ENCODE measurements at places on chromosomes 5 and 9. TPM values are rescaled to one million over a fixed set of nuclear protein-coding genes. Genes with fewer than 3 reads are reported as not detected.

DNA sequence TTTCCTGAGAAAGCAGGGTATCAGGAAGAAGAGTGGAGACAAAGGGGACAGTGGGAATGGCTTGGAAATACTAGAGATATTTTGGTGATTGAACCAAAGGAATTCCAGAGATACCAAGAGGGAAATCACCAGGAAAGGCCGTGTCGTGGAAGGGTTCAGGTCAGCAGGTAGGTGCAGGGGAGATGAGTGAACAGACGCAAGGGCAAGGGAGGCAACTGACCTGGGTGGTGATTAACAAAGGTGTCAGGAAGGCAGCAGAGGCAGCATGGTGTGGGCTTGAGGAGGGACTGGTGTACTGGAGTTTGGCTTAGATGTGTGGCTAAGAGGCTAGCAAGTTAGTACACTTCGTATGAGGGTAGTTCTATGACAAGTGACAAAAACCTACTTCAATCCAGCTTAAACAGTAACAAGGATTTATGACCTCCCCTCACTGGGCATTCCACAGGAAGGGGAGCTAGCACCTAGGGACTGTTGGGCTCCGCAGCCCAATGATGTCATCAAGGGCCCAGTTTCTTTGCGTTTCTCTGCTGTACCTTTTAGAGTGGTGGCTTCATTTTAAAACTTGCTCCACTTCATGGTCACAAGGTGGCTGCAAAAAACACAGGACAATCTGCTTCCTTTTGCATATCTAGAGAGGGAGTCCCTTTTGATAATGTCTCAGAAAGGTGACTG lies 37.0 kb downstream of the INIP start:
- H3K4me3 ChIP-seq, result no peak overlapping the region
- H3K4me1 ChIP-seq, result no peaks in the 10 kb centered on the region
- DNase-seq, result no peak
- H3K27ac ChIP-seq, result no peak overlapping the region
- no peaks in the 10 kb centered on the region for H3K27me3 ChIP-seq

- no peak overlapping the region for H3K4me3 ChIP-seq
- H3K27ac ChIP-seq, result no peak overlapping the region
- no peak for DNase-seq
- H3K36me3 ChIP-seq, result no peaks in the 10 kb centered on the region
- H3K27me3 ChIP-seq, result no peaks in the 10 kb centered on the region
These were observed 20.4 kb downstream of the ADAM19 start for GRCh38 chr5:157555037-157555640.

GRCh38 chr5:137737349-137738131 lies 1.7 kb upstream of the KLHL3 start:
- DNase-seq, result no peak
- no peak overlapping the region for H3K27ac ChIP-seq
- no peaks in the 10 kb centered on the region for H3K36me3 ChIP-seq
- H3K4me1 ChIP-seq, result peaks cover 17% of the 10 kb centered on the region
- no peak overlapping the region for H3K4me3 ChIP-seq

DNA sequence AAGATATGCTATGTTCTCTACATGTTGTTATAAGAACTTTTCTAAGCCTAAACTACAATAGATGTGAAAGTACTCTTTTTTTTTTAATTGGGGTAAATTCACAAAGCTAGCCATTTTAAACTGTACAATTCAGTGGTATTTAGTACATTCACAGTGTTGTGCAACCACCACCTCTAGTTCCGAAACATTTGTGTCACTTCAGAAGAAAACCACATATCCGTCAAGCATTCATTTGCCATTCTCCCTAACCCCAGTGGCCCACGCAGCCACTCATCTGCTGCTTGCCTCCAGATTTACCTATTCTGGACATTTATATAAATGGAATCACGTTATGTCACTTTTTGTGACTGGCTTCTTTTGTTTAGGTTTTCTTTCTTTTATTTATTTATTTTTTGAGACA lies 43.1 kb downstream of the SPTAN1 start:
- no peaks in the 10 kb centered on the region for H3K27me3 ChIP-seq
- H3K4me3 ChIP-seq, result no peak overlapping the region
- no peak for DNase-seq
- H3K4me1 ChIP-seq, result no peaks in the 10 kb centered on the region
- H3K27ac ChIP-seq, result no peak overlapping the region
- H3K36me3 ChIP-seq, result peaks cover 84% of the 10 kb centered on the region

- H3K4me1 ChIP-seq, result no peaks in the 10 kb centered on the region
- no peak for DNase-seq
- H3K4me3 ChIP-seq, result no peak overlapping the region
- no peak overlapping the region for H3K27ac ChIP-seq
- no peaks in the 10 kb centered on the region for H3K27me3 ChIP-seq
These were observed 344.9 kb downstream of the ARL15 start for GRCh38 chr5:53965459-53965858.

GRCh38 chr9:13100914-13101572 lies 178.4 kb downstream of the MPDZ start:
- H3K27ac ChIP-seq, result no peak overlapping the region
- DNase-seq, result no peak
- H3K36me3 ChIP-seq, result no peaks in the 10 kb centered on the region
- H3K27me3 ChIP-seq, result no peaks in the 10 kb centered on the region

DNA sequence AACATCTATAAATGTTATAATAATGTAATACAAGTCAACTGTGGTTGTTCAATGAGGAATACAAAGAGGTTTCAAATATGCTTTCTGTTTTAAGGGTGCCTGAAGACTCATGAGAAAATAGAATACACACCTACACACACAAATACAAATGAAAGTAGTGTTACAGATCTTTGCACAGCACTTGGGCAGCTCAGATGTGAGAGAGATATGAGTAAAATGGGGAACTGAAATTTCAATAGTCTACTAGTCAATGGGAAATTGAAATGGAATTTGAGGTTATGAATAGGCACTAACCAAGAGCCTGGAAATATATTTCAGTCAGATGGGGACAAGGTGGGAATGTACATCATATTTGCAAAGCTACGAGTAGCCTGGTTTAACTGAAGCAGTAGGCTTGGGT lies 96.6 kb downstream of the ISL1 start:
- no peak overlapping the region for H3K4me3 ChIP-seq
- no peaks in the 10 kb centered on the region for H3K4me1 ChIP-seq
- no peaks in the 10 kb centered on the region for H3K36me3 ChIP-seq
- no peaks in the 10 kb centered on the region for H3K27me3 ChIP-seq
- DNase-seq, result no peak

DNA sequence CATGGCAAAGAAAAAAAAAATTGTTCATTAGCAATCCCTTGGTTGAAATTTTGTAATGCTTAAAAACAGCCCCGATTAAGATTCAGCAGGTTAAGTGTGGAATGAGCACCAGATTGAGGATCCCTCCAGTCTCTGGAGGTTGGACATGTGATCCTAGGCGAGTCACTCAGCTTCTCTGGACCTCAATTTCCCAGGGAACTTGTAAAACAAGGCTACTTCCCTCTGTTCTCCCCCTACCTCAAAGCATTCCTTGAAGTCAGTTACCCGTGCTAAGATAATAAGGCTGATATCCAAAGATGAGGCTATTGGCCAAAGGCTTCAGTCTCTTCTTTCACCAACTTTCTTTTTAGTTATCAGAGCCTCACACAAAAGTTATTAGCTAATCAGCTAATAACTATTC lies 2.9 kb downstream of the KLHL3 start:
- H3K4me1 ChIP-seq, result peaks cover 17% of the 10 kb centered on the region
- no peak for DNase-seq
- no peaks in the 10 kb centered on the region for H3K27me3 ChIP-seq

The ADAMTSL1 gene
- total RNA-seq, result 31.5 TPM

DNA sequence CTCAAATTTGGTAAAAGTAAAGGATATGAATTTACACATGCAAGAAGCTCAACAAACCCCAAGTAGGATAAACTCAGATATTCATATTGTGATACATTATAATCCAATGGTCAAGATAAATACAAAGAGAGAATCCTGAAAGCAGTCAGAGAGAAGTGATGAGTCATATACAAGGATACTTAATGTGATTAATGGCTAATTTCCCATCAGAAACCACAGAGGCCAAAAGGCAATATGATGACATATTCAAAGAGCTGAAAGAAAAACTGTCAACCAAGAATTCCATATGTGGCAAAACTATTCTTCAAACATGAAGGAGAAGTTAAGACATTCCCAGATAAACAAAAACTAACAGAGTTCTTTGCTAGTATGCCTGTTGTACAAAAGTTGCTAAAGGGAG lies 19.5 kb upstream of the IRF1 start:
- no peak overlapping the region for H3K4me3 ChIP-seq
- no peaks in the 10 kb centered on the region for H3K27me3 ChIP-seq
- no peak overlapping the region for H3K27ac ChIP-seq
- no peaks in the 10 kb centered on the region for H3K4me1 ChIP-seq
- DNase-seq, result no peak

- peak overlapping the region; percentile 88 for H3K27ac ChIP-seq
- H3K4me3 ChIP-seq, result peak overlapping the region; percentile 62
- no peaks in the 10 kb centered on the region for H3K27me3 ChIP-seq
These were observed 41.2 kb downstream of the SLC22A5 start for GRCh38 chr5:132410451-132411303.

GRCh38 chr5:115898656-115899055 lies 56.9 kb downstream of the AP3S1 start:
- no peaks in the 10 kb centered on the region for H3K4me1 ChIP-seq
- DNase-seq, result no peak
- no peak overlapping the region for H3K4me3 ChIP-seq

GRCh38 chr5:66982470-66982869 lies 214.1 kb downstream of the CD180 start:
- H3K4me3 ChIP-seq, result no peak overlapping the region
- no peak overlapping the region for H3K27ac ChIP-seq
- DNase-seq, result peak; percentile 81
- peaks cover 2% of the 10 kb centered on the region for H3K4me1 ChIP-seq

DNA sequence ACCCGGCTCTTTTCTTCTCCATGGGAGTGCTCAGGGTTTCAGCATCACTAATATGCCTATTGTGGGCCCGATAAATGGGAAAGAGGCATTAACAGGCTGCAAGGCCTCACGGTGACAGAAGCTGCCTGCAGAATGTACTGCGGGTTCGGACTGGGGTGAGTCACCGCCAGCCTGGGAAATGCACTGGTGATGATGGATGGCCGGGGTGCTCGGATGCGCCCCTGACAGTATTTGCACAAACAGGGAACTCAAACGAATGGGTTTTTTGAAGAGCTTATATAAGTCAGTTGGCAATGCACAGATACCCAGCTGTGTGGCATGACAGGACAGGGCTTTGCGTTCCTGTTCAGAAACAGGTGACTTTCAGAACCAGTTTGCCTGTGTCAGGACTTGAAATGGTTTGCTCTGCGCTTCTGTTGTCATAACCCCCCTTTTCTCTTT lies 42.0 kb upstream of the PITX1 start:
- DNase-seq, result peak; percentile 28
- no peak overlapping the region for H3K27ac ChIP-seq
- H3K4me1 ChIP-seq, result peaks cover 10% of the 10 kb centered on the region
- H3K36me3 ChIP-seq, result no peaks in the 10 kb centered on the region

- H3K4me3 ChIP-seq, result no peak overlapping the region
- H3K4me1 ChIP-seq, result peaks cover 9% of the 10 kb centered on the region
- no peak overlapping the region for H3K27ac ChIP-seq
- peaks cover 52% of the 10 kb centered on the region for H3K27me3 ChIP-seq
- DNase-seq, result no peak
These were observed 63.6 kb upstream of the TBCA start for GRCh38 chr5:77839691-77840090.

DNA sequence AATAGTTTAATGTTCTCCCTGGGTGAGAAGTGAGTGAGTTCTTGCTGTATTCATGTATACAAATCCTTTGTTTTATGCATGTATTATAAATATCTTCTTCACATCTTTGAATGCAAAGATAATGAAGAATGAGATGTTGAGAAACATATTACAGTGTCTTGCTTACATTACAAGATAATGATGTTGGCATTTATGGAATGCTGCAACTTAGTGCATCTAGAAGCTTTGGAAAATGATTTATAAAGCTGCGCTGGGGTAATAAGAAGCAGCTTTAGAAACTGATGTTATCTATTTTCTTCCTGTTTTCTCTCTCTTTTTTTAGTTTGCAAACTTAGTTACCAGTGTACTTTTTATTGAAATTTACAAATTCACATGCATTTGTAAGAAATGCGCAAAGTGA lies 673.4 kb downstream of the KCTD16 start:
- H3K27me3 ChIP-seq, result no peaks in the 10 kb centered on the region
- no peak overlapping the region for H3K27ac ChIP-seq
- H3K4me1 ChIP-seq, result no peaks in the 10 kb centered on the region
- H3K4me3 ChIP-seq, result no peak overlapping the region
- DNase-seq, result no peak
- H3K36me3 ChIP-seq, result no peaks in the 10 kb centered on the region

GRCh38 chr9:132609829-132610228 lies 27.4 kb downstream of the BARHL1 start:
- H3K4me1 ChIP-seq, result no peaks in the 10 kb centered on the region
- no peak overlapping the region for H3K27ac ChIP-seq
- no peak overlapping the region for H3K4me3 ChIP-seq
- H3K27me3 ChIP-seq, result no peaks in the 10 kb centered on the region

DNA sequence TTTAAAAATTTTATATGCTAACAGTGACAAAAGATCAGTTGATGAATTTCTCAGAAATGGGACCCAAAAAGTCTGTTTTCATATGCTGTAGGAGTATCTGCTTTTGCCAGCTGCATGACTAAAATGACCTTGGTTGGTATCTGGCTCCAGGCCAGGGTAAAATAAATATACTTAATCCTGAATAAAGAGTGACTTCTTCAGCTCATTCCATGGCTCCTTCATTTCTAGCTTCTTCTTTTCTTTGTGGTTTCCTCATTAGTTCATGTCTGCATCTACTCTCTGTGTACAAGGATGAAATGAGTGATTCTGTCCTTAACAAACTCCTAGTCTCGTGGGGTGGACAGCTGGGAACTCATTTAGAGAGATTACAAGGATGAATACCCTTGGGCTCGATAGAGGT lies 36.0 kb downstream of the RCL1 start:
- no peaks in the 10 kb centered on the region for H3K27me3 ChIP-seq
- H3K27ac ChIP-seq, result no peak overlapping the region
- H3K4me3 ChIP-seq, result no peak overlapping the region
- no peaks in the 10 kb centered on the region for H3K36me3 ChIP-seq

DNA sequence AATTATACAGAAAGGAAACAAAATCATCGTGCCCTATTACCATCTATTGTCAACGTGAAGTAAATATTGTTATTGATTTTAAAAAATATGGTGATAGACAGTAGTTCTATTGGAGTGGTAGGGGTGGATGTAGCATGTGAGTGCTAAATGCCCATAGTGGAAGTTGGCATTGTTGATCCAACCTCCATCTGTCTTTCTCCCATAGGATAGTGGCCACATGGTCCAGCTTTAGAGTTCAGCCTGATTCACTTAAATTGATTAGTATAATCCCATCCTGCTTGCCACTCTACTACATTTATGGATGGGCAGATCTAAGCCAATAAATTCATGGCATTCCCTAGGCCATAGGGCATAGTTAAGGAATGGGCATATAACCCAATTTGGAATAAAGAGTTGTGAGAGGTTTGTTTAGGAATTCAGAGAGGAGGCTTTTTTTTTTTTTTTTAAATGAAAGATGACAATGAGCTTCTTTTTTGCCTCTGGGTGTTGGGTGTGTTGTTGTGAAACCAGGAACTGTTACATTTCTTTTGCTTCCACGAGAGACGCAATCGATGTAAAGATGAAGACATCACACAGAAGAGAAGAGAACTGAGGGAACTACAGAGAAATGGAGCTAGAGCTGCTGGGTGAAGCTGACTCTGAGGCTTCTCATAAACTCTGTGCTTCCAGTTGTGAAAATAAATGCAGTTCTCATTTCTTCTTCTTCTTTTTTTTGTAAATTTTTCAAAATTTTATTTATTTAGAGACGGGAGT lies 12.5 kb upstream of the CHD1 start:
- no peak for DNase-seq
- no peak overlapping the region for H3K4me3 ChIP-seq
- H3K27ac ChIP-seq, result no peak overlapping the region
- no peaks in the 10 kb centered on the region for H3K4me1 ChIP-seq
- no peaks in the 10 kb centered on the region for H3K36me3 ChIP-seq
- no peaks in the 10 kb centered on the region for H3K27me3 ChIP-seq
